Tibial nerve (tissue), 4 donors: ENCODE measurements at places on chromosomes 6 and 20. TPM values are rescaled to one million over a fixed set of nuclear protein-coding genes. Genes with fewer than 3 reads are reported as not detected.

GRCh38 chr6:3533981-3534380 is 77.1 kb upstream of the SLC22A23 start:
- no peaks in the 10 kb centered on the region for H3K36me3 ChIP-seq
- no peaks in the 10 kb centered on the region for H3K27me3 ChIP-seq
- H3K4me3 ChIP-seq: no peak overlapping the region
- H3K4me1 ChIP-seq: no peaks in the 10 kb centered on the region

- no peaks in the 10 kb centered on the region for H3K4me1 ChIP-seq
- no peak for DNase-seq
- H3K4me3 ChIP-seq: no peak overlapping the region
- no peak overlapping the region for H3K27ac ChIP-seq
Measured at GRCh38 chr20:43420192-43420591, 37.5 kb upstream of the SRSF6 start.

GRCh38 chr6:24477070-24477469 is 12.3 kb downstream of the GPLD1 start:
- no peak overlapping the region for H3K27ac ChIP-seq
- DNase-seq: no peak
- H3K36me3 ChIP-seq: peaks cover 4% of the 10 kb centered on the region
- no peaks in the 10 kb centered on the region for H3K27me3 ChIP-seq
- H3K4me3 ChIP-seq: no peak overlapping the region

DNA sequence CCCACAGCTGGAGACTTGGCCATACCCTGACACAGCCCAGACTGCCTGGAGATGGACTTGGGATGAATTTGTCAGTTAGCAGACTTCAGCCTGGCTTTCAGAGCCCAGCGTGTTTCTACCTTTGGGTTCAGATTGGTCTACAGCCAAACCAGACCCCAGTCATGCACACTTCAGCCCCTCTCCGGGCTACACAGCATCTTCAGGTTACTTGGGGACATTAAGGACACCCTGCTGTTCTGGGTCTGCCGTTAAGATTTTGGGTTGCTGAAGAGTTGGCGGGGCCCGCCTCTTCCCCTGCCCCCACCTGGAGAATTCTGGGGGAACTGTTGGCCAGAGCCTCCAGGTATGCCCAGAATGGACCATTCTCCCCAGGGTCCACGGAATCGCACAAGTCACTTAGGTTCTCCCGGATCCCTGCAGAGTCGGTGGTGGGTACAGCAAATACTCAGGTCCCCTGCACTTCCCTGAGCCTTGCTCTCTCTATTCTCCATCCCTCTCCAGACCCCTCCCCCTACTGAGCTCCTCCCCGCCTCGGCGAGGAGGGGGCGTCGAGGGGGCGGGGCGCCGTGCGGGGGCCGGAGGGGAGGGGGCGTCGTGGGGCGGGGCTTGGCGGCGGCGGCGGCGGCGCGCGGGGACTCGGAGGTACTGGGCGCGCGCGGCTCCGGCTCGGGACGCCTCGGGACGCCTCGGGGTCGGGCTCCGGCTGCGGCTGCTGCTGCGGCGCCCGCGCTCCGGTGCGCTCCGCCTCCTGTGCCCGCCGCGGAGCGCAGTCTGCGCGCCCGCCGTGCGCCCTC is at the start of gene PTK7:
Gene PTK7 (plus strand): TSS at position 645 of the 794 bp plus-strand sequence. CDS start 175 bp downstream, outside the sequence.
- H3K27me3 ChIP-seq: no peaks in the 10 kb centered on the region
- no peaks in the 10 kb centered on the region for H3K36me3 ChIP-seq
- H3K4me1 ChIP-seq: no peaks in the 10 kb centered on the region

DNA sequence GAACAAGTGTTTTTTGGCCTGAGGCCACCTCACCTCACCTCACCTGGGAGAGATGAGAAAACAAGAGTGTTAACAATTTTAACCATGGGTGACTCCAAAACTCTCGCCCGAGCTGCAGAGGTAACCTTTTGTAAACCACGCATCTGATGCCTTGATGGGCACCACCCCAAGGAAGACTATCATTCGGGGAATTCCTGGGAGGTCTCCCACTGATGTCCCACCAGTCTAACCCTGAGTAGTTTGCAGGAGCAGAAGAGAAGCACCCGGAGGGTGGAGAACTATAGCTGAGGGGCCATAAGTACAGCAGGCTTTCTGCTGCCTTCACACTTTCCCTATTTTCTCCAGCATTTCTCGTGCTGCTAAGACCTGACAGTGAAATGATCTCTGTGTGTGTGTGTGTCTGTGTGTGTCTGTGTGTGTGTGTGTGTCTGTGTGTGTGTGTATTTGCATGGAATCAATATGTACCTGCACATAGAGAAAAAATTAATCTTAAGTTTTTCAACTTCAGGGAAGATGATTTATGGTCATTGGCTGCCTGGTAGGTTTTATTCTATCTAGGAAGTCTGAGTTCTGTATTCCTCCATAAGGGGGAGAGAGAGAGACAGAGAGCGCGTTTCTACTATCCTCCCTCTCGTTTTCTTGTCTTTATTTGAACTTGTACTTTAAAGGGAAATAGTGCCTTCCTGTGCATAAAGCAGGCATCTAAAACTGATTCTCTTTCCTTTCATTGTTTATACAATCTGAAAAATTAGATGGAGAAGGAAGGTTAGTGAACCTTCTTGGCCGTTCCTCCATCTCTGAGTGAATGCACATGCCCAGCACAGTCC is 75.8 kb downstream of the CAP2 start:
- no peak for DNase-seq
- no peaks in the 10 kb centered on the region for H3K27me3 ChIP-seq

Gene PACRG
- 10.4 TPM for total RNA-seq

Gene GGTLC1
- total RNA-seq: not detected

DNA sequence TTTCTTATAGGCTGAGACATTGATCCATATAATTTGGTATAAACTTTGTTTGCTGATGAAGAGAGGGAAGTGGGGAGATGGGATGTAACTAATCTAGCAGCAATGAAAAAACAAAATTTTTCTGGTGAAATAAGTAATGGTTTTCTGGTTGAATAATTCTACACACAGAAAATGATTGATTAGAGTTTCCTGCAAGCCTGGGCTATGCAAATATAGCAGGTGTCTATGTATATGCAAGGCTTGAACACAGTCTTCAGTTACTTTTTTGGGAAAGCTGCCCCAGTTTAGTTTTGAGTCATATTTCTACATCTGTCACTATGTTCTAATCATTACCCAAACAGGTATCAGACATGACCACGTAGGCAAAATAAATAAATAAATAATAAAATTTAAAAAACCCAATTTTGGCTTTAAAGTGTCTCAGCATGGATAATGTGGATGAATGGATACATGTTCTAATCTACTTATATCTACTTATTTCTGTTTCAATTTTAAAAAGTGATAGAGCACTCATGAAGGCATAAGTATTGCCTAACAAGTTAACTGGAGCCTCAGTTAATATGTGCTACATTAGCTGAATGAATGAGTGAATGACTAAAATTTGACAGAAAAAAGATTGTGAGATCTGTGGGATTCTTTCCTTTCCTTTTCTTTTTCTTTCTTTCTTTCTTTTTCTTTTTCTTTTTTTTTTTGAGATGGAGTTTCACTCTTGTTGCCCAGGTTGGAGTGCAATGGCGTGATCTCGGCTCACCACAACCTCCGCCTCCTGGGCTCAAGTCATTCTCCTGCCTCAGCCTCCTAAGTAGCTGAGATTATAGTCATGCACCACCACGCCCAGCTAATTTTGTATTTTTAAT is 37.2 kb upstream of the TFB1M start:
- H3K27me3 ChIP-seq: no peaks in the 10 kb centered on the region
- H3K36me3 ChIP-seq: no peaks in the 10 kb centered on the region
- H3K27ac ChIP-seq: no peak overlapping the region
- H3K4me1 ChIP-seq: no peaks in the 10 kb centered on the region

DNA sequence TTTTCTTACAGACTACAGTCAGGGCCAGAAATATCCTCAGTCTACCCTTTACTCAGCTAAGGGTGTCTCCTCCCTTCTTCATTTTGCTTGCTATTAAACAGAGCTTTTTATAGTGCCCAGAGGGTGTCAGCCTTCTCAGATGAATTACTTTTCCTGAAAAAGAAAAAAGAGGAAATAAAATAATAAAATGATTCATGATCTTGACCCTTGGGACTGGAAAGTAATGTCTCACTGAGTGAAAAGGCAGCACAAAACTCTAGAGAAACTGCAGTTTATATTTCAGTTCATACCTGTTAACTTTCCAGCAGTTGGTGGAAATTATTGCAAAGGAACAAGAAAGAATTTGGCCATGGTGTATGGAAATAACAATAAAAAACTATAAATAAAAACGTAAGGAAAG is 170.6 kb downstream of the IBTK start:
- H3K27me3 ChIP-seq: no peaks in the 10 kb centered on the region
- H3K4me1 ChIP-seq: peaks cover 4% of the 10 kb centered on the region
- H3K36me3 ChIP-seq: no peaks in the 10 kb centered on the region
- H3K27ac ChIP-seq: peak overlapping the region; percentile 13
- no peak overlapping the region for H3K4me3 ChIP-seq

Gene GSS
- 50.9 TPM for total RNA-seq

DNA sequence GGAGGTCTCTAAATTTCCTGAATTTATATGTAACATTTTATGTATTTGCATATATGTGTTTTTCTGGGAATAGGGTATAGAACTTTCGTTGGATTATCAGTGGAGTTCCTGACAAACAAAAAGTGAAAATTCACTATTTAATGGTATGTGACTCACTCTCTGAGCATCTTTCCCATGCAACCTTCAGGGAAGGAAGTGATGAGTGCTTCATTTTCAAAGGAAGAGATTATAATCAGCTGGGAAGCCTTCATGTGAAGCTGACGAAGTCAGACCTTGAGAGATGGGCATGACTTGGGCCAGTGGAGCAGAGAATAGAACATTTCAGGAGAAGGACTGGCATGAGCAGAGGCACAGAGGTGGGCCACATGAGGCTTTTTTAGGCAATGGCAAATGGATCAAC is 72.7 kb downstream of the FAXC start:
- H3K4me3 ChIP-seq: no peak overlapping the region
- DNase-seq: no peak
- no peaks in the 10 kb centered on the region for H3K36me3 ChIP-seq

DNA sequence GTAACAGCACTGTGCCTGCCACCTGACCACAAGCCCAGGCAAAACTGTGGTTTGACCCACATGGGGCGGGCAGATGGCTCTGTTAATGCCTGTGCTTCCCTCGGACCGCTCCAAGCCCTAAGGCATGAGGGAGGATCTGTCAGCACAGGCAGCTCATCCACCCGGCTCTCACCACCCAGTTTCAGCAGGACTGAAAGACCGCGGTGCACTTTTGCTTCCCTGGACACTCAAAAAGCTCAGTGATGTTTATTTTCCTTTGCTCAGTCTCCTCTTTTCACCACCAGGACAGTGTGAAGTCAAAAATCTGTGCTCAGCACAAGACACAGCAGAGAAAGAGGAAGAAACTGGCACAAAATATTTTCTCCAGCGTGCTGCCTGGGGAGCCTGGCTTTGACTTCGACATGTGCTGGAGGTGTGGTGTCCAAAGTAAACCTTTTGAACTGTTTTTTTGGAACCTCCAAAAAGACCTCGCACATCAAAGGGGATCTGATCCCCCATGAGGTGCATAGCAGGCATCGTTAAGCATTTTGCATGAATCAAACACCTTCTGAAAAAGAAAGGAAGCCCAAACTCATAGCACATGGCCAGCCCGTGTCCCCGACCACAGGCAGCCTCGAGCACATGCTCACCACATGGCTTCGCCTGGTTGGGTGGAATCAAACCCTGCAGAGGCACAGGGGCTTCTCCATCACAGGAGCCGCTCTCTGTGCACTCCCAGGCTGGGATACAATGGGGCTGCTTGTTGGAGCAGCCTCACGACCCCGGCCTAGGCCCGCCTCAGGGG is 441.7 kb upstream of the JARID2 start:
- no peak for DNase-seq
- H3K27me3 ChIP-seq: no peaks in the 10 kb centered on the region
- peak overlapping the region; percentile 13 for H3K27ac ChIP-seq
- no peak overlapping the region for H3K4me3 ChIP-seq
- no peaks in the 10 kb centered on the region for H3K36me3 ChIP-seq
- H3K4me1 ChIP-seq: no peaks in the 10 kb centered on the region

- H3K4me1 ChIP-seq: no peaks in the 10 kb centered on the region
- H3K4me3 ChIP-seq: no peak overlapping the region
- no peak overlapping the region for H3K27ac ChIP-seq
- H3K27me3 ChIP-seq: no peaks in the 10 kb centered on the region
Measured at GRCh38 chr6:22332216-22332615, 35.4 kb upstream of the PRL start.

- no peaks in the 10 kb centered on the region for H3K27me3 ChIP-seq
- no peak overlapping the region for H3K4me3 ChIP-seq
- DNase-seq: no peak
- H3K36me3 ChIP-seq: no peaks in the 10 kb centered on the region
- no peaks in the 10 kb centered on the region for H3K4me1 ChIP-seq
Measured at GRCh38 chr6:63392092-63392724, 72.4 kb upstream of the LGSN start.

Gene CCN2
- total RNA-seq: 411 TPM

Gene CLDN20
- 4.4 TPM for total RNA-seq

- H3K4me1 ChIP-seq: peaks cover 14% of the 10 kb centered on the region
- H3K4me3 ChIP-seq: no peak overlapping the region
- H3K27me3 ChIP-seq: peaks cover 24% of the 10 kb centered on the region
- no peaks in the 10 kb centered on the region for H3K36me3 ChIP-seq
- no peak overlapping the region for H3K27ac ChIP-seq
Measured at GRCh38 chr6:3236005-3236404, 8.6 kb upstream of the TUBB2B start.

DNA sequence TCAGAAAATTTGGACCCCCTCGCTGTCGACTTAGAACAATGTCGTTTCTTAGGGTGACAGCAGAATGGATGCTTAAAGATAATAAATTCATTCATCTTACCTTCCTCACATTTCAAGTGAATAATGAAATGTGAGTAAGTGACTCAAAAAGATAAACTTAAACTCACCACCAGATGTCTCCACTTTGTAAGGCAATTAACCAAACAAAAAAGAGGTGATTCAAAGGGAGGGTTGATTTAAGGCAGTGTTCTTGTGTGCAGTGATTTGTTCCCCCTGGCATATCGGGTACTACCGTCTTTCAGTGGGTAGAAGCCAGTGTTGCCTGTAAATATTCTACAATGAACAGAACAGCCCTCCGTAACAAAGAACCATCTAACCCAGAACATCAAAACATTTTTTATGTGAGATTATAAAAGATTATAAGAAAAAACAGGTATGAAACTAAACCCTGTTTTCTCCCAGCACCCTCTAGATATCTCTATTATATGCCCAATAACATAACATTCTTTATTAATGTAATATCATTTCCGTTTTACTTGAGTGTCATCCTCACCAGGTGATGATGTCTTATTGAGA is 589.7 kb downstream of the CBLN4 start:
- no peak for DNase-seq
- H3K27me3 ChIP-seq: no peaks in the 10 kb centered on the region
- H3K36me3 ChIP-seq: no peaks in the 10 kb centered on the region
- no peak overlapping the region for H3K4me3 ChIP-seq
- H3K27ac ChIP-seq: no peak overlapping the region

Gene SPATS1
- not detected for total RNA-seq

Gene AARS2
- total RNA-seq: 20.3 TPM

Gene ZNF311
- total RNA-seq: 1.2 TPM

Gene SLC22A2
- total RNA-seq: not detected

DNA sequence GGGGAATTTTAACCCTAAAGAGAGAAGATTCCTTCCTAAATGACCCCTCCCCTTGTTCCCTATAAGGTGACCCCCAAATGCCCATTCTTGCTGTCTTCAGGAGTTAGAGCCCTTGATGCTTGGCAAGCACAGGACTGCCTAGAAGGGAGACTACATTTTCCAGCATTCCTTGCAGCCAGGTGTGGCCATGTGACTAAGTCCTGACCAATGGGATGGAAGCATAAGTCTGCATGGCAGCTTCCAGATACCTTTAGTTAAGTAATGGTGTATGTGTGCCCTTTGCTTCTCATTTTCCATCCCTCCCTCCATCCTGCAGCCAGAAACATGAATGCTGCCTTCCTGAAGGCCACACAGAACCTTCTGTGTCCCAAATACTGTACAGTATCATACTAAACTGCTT is 5.5 kb downstream of the BFSP1 start:
- no peaks in the 10 kb centered on the region for H3K27me3 ChIP-seq
- H3K27ac ChIP-seq: no peak overlapping the region
- H3K4me3 ChIP-seq: no peak overlapping the region
- peaks cover 3% of the 10 kb centered on the region for H3K4me1 ChIP-seq
- DNase-seq: no peak

Gene LINC00237
- total RNA-seq: not detected
